ENCODE measurements at places on chromosomes 3 and 15.

DNA sequence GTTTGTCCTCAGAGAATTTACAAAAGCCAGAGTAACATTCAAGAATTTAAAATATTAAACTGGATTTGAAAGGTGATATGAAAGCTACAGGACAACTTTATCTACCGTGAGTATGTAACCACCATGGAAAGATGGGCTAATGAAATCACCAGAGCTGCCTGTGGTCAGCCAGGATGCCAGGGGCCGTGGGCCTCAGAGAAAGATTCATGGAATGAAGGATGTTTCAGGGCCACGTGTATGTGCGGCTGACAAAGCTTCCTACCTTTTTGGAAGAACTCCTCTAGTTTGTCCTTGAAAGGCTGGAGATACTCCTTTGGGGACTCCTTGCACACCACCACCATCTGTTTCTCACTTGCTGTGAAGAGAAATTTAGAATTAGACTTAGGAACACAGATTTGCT lies 138.9 kb downstream of the GREM1 start:
- DNase-seq: no peak

DNA sequence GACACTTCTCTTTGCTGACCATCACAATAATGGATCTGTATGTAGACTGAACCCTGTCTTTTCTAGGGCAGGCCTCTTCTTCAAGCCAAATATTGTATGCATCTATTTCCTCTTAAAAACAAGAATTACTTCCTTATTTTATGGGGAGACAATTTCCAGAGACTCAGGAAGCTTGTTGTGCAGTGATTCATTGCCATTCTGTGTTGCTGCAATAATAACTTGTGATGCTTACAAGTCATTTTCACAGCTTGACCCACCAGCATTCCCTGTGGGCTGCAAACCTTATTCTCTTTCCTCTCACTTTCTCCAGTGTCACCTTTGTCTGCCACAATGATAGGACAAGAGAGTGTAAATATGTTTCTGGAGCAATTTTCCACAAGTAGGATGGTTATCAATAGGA lies 276.7 kb upstream of the SGO1 start:
- DNase-seq: no peak

- no peak for DNase-seq
Measured at GRCh38 chr3:468172-468571, 271.6 kb downstream of the CHL1 start.

GRCh38 chr15:60571008-60571420 lies 92.1 kb upstream of the ICE2 start:
- DNase-seq: peak; percentile 54

GRCh38 chr3:194296454-194297263 lies 54.5 kb downstream of the CPN2 start:
- DNase-seq: no peak

- no peak for DNase-seq
Measured at GRCh38 chr3:194637541-194638400, 4.6 kb upstream of the TMEM44 start.

GRCh38 chr3:64518496-64518895 lies 169.3 kb downstream of the ADAMTS9 start:
- DNase-seq: no peak

GRCh38 chr15:39738998-39739397 lies 43.6 kb downstream of the FSIP1 start:
- no peak for DNase-seq

DNA sequence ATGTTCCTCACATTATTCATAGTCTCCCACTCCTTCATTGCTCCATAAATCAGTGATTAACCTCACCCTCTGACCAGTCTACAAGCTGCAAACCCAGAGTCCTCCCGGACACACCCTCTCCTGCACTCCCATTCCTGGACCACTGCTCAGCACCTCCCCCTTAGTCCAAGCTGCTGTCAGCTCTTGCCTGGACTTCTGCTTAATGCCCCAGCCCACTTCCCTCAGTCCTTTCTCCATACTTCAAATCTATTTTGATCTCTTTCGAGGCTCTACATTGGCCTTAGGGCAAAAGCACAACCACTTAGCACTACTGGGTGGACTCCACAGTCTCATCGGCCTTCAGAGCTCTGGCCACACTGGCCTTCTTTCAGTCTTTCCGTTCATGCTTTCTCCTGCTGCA lies 79.4 kb upstream of the FAM98B start:
- DNase-seq: no peak

DNA sequence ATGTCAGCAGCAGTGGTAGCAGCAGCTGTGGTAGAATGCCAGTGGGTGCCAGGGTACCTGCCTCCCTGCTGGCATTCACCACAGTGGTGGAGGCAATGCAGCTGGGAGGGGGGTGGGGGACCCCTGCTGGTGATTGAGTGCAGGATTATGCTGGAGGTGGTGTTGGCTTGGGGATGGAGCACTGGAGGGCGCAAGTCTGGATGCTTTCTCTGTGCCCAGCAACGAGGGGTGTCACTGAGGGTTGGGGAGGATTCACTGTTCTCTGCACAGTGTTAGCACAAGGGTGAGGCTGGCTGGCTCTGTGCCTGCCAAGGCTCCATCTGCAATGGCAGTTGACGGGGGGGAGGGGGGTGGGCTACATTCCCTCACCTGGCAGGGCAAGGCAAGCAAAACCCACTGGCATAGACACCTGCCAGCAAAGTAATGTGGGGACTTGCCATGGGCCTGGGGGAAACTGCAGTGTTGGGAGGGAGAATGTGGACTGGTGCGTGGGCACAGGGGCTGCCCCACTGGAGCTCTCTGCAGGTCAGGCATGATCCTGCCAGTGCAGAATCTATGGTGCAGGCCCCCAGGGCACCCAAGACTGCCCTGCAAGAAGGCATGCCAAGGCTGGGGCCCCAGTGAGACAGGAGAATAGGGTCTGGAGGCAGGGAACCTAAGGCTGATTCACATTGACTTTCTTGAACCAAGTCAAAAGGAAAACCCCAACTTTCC lies 64.3 kb downstream of the MINDY4B start:
- DNase-seq: no peak

DNA sequence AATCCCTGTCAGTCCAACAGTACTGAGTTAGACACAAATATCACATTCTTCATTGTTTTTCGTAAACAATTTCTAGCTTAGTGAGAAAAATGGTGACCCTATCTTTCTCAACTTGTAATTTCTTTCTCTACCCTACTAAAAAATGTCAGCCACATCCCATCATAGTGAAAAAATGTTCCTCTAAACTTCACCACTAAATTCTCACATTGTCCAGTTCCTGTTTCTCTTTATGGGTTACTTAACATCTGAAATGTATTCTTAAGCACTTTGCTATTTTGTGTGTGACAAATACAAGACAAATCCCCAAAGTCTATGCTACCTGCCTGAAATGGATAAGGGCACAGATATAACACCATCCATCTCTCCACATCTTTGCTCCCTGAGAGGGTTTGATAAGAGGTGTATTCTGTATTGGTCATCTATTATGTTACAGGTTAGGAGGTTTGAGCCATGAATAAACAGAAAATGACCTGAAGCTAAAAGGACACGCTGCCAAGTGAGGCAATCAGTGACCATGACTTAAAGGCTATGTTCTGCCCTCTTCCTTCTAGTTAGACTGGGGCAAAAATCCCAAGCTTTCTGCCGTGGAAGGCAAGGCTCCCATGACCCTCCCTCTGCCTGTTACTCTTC lies 118.2 kb downstream of the GADL1 start:
- DNase-seq: no peak

- no peak for DNase-seq
Measured at GRCh38 chr3:155960060-155960459, 89.6 kb downstream of the GMPS start.

GRCh38 chr3:9384141-9384828 lies 13.1 kb upstream of the SETD5 start:
- no peak for DNase-seq

DNA sequence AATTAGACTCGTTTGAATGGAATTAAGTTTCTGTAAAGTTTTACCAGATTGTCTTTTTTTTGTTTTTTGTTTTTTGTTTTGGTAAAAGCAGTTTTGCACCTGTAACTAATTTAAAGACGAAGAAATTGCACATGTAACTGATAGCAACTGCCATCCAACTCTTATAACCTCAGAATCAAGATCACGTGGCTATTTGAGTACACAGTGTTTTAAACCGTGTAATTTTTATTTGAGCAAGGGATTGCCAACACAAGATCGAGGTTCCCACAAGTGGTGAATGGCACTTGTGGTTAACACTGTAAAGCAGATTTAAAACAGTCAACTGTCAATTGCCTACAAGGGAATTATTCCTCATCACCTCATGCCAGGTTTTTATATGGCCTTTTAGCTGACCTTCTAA lies 67.3 kb downstream of the PPARG start:
- no peak for DNase-seq

- DNase-seq: no peak
Measured at GRCh38 chr3:66463730-66464511, 36.9 kb downstream of the LRIG1 start.

GRCh38 chr3:33749546-33750210 lies 31.6 kb upstream of the CLASP2 start:
- no peak for DNase-seq

- DNase-seq: peak; percentile 54
Measured at GRCh38 chr3:14925729-14926591, 21.4 kb upstream of the NR2C2 start.

GRCh38 chr15:48177766-48178647 lies at the start of gene MYEF2:
Gene MYEF2, minus strand, starts transcription at chr15:48178295. Its CDS starts 58 bp downstream, at chr15:48178237.
- DNase-seq: peak; percentile 77

GRCh38 chr15:63953524-63953923 lies 92.8 kb downstream of the DAPK2 start:
- no peak for DNase-seq

DNA sequence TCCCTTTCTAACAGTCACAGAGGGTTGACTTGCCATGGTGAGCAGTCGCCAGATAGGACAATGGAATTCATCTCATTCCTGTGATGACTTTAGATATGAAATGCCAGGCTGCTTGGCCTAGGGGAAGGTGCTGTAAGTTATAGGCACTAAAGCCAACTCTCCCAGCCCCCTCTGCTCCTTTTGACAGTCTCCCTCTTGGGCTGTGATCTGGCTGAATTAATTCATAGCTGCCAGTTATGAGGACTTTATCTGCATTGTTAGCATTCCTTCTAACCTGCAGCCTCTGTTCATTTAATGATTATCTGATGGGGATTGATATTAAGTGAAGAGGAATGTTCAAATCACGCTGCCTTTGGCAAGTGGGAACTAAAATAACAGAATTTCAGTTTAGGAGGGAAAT lies 427.1 kb upstream of the RASGRP1 start:
- no peak for DNase-seq

- no peak for DNase-seq
Measured at GRCh38 chr3:188241883-188242282, 87.9 kb downstream of the LPP start.

DNA sequence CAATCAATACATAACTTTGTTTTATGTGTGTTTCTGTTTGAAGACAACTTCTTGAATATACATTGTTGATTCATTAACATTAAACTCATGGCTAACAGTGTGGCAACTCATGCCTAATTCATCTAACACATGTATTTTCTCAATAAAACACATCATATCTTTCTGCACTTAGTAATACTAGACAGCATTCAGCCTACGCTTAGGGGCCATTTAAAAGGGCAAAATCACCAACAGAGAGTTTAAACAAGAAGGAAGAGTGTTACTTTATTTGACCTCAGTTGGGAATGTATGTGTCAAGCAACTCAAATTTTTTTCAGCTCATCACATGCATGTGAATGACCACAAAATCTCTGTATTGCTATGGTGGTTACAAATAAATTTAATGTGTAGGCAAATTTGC lies 128.8 kb upstream of the AADACL2 start:
- DNase-seq: no peak

- DNase-seq: no peak
Measured at GRCh38 chr3:12462159-12462947, 21.9 kb upstream of the TSEN2 start.
